Glutamatergic neuron (in vitro differentiated cells): ENCODE measurements at places on chromosomes 7 and 10.

- no peak overlapping the region for H3K4me3 ChIP-seq
- H3K36me3 ChIP-seq = no peaks in the 10 kb centered on the region
- H3K4me1 ChIP-seq = peaks cover 9% of the 10 kb centered on the region
- H3K27me3 ChIP-seq = peaks cover 3% of the 10 kb centered on the region
These were observed 161.0 kb downstream of the PLXNA4 start for GRCh38 chr7:132415259-132415658.

- H3K27ac ChIP-seq = no peak overlapping the region
- H3K4me3 ChIP-seq = no peak overlapping the region
- DNase-seq = no peak
- H3K27me3 ChIP-seq = no peaks in the 10 kb centered on the region
- no peaks in the 10 kb centered on the region for H3K36me3 ChIP-seq
These were observed 156.7 kb upstream of the BET1 start for GRCh38 chr7:94160719-94161435.

DNA sequence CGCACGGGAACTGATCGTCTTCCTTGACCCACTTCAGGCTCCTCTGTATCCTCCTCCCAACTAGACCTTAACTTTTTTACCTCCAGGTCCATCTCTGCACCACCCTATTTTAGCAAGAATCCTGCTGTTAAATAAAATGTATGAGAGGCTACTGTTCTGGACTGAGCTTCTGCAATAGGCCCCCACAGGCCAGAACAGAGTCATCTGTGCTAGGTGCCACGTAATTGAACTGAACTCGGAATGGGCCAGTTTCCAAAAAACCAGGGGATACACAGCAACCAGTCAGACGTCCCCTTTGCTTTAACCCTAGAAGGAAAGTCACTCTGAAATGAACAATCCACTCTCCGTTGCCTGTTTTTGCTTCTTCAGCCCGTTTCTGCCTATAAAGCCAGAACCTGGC is 71.3 kb downstream of the CHST15 start:
- H3K36me3 ChIP-seq = peaks cover 4% of the 10 kb centered on the region
- peaks cover 6% of the 10 kb centered on the region for H3K27me3 ChIP-seq
- DNase-seq = no peak
- peaks cover 17% of the 10 kb centered on the region for H3K4me1 ChIP-seq

GRCh38 chr7:978416-979091 is 3.2 kb upstream of the COX19 start:
- H3K4me1 ChIP-seq = peaks cover 10% of the 10 kb centered on the region
- no peak overlapping the region for H3K27ac ChIP-seq
- H3K36me3 ChIP-seq = no peaks in the 10 kb centered on the region
- peaks cover 11% of the 10 kb centered on the region for H3K27me3 ChIP-seq

- H3K4me1 ChIP-seq = no peaks in the 10 kb centered on the region
- no peak overlapping the region for H3K27ac ChIP-seq
- DNase-seq = no peak
- no peaks in the 10 kb centered on the region for H3K36me3 ChIP-seq
- no peak overlapping the region for H3K4me3 ChIP-seq
These were observed 51.3 kb upstream of the FAM3C start for GRCh38 chr7:121447243-121447910.

GRCh38 chr7:39465055-39465929 is 100.9 kb upstream of the YAE1 start:
- no peaks in the 10 kb centered on the region for H3K36me3 ChIP-seq
- no peaks in the 10 kb centered on the region for H3K27me3 ChIP-seq
- peaks cover 26% of the 10 kb centered on the region for H3K4me1 ChIP-seq
- no peak overlapping the region for H3K27ac ChIP-seq
- H3K4me3 ChIP-seq = no peak overlapping the region
